ENCODE measurements at places on chromosomes 5 and 9. TPM values are rescaled to one million over a fixed set of nuclear protein-coding genes. Genes with fewer than 3 reads are reported as not detected.

Gene HAPLN1
- 1.6 TPM for total RNA-seq

Gene LRRC70
- total RNA-seq, result 0.68 TPM

Gene IFNA21
- not detected for total RNA-seq

Gene CCDC180
- total RNA-seq, result 0.73 TPM

Gene EIF4E1B
- total RNA-seq, result not detected

DNA sequence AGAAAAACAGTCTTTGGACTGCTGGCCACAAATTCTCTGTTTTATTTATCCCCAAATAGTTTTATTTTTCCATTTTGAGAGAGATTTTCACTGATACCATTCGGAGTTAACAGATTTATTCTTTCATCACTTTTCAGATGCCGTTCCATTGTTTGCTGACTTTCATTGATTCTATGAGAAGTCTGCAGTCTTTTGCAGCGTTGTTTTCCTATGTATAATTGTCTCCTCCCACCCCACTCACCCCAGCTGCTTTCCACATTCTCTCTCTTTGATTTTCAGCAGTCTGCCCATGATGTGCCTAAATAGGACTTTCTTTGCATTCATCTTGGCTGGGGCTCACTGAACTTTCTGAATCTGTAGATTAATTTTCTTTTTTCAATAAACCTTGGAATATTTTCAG, 107.6 kb downstream of the C9orf50 start:
- H3K36me3 ChIP-seq, result no peaks in the 10 kb centered on the region
- DNase-seq, result no peak
- no peak overlapping the region for H3K4me3 ChIP-seq
- no peaks in the 10 kb centered on the region for H3K4me1 ChIP-seq

DNA sequence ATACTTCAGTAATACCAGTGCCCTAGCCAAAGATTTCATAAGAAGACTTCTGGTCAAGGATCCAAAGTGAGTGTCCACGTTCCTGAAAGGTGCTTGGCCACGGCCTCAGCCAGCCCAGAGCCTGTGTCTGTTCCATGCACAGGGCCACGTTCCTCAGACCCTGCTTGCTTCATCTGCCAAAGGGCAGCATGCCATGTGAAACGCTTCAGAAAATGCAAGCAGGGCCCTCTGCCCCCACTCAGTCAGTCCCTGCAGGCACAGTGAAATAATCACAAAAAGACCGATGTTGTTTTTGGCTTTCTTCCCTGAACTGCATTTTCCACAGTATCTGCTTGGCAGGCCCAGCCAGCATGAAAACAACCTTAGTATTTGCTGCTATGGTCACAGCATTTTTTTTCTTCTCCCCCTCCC, 85.5 kb upstream of the CTSL start:
- H3K27me3 ChIP-seq, result no peaks in the 10 kb centered on the region
- peaks cover 42% of the 10 kb centered on the region for H3K4me1 ChIP-seq
- peaks cover 22% of the 10 kb centered on the region for H3K36me3 ChIP-seq
- no peak overlapping the region for H3K4me3 ChIP-seq
- DNase-seq, result peak; percentile 70

DNA sequence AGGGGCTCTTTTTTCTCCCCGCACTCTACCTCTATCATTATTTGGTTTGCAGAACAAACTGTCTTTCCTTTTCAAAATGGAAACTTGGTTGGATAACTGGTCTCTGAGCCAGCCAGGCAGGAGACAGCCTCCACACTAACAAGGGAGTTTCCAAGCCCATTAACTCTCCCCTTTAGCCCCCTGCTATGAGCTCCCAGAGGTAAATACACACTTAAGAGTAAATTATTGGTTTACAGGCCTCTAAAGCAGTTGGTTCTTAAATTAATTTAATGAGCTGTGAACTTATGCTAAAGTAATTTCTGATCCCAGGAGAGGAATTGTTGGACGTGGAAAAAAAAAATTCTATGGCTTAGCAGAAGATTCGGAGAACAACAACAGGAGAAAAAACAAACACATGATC, 30.3 kb downstream of the EPB41L4A start:
- no peaks in the 10 kb centered on the region for H3K27me3 ChIP-seq
- no peak overlapping the region for H3K27ac ChIP-seq
- H3K36me3 ChIP-seq, result no peaks in the 10 kb centered on the region
- DNase-seq, result no peak
- no peaks in the 10 kb centered on the region for H3K4me1 ChIP-seq

- H3K4me3 ChIP-seq, result no peak overlapping the region
- H3K36me3 ChIP-seq, result no peaks in the 10 kb centered on the region
- no peak for DNase-seq
- no peaks in the 10 kb centered on the region for H3K27me3 ChIP-seq
- peaks cover 7% of the 10 kb centered on the region for H3K4me1 ChIP-seq
- no peak overlapping the region for H3K27ac ChIP-seq
These were observed 23.4 kb downstream of the WWC1 start for GRCh38 chr5:168314735-168315411.

DNA sequence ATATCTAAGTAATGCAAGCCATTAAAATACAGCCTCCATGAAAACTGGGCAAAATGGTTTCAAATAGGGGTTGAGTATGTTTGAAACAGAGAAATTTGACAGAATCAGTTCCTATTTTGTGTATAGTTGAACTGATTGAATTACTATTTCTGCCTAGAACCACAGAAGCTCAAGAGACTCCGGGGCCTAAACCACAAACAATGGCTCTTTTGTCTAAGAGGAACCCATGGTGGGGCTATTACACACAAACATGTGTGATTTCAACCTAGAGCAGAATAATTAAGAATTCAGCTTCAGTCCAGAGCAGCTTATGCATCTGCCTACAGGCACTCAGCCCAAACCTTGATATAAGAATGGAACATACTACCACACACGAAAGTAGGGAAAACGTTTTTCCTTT, 171.2 kb upstream of the MPDZ start:
- H3K4me1 ChIP-seq, result peaks cover 12% of the 10 kb centered on the region
- no peaks in the 10 kb centered on the region for H3K36me3 ChIP-seq
- no peak overlapping the region for H3K4me3 ChIP-seq
- no peak overlapping the region for H3K27ac ChIP-seq
- H3K27me3 ChIP-seq, result no peaks in the 10 kb centered on the region

DNA sequence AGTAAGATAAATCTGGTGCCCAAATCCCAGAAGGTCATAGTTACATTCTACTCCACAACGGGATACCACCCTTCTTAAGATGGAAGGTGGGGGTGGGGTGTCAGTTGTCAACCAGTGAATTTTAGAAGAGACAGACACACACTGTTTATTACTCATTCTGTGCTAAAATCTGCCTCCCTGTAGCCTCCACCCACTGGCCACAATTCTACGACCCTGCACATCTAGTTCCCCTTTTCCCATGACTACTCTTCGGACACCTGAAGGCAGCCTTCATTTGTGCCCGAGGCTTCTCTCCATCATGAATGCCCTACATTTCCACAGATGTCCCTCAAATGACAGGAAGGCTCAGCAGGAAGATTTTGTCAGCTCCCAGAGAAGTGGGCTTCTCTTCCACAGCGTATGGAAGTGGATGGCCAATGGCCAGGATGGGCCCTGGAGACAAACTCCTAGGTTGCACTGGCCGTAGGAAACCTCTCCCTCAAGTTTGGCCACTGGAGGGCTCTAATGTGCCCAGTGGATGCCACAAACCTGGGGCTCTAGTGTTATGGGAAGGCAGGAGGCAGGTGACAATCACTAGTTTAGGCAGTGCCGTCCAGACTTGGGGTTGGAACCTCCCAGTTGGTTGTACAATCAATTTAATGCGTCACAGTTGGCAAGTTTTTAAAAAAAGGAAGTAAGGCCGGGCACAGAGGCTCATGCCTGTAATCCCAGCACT, 46.6 kb downstream of the PTPN3 start:
- H3K4me1 ChIP-seq, result peaks cover 11% of the 10 kb centered on the region
- no peak overlapping the region for H3K27ac ChIP-seq
- no peaks in the 10 kb centered on the region for H3K27me3 ChIP-seq
- no peaks in the 10 kb centered on the region for H3K36me3 ChIP-seq

- DNase-seq, result peak; percentile 58
- no peak overlapping the region for H3K27ac ChIP-seq
- H3K27me3 ChIP-seq, result no peaks in the 10 kb centered on the region
- H3K36me3 ChIP-seq, result no peaks in the 10 kb centered on the region
These were observed 55.4 kb downstream of the HINT1 start for GRCh38 chr5:131109540-131110255.

GRCh38 chr5:98130261-98131035, 643.0 kb upstream of the RGMB start:
- H3K27ac ChIP-seq, result no peak overlapping the region
- H3K36me3 ChIP-seq, result no peaks in the 10 kb centered on the region
- DNase-seq, result no peak
- H3K27me3 ChIP-seq, result no peaks in the 10 kb centered on the region

DNA sequence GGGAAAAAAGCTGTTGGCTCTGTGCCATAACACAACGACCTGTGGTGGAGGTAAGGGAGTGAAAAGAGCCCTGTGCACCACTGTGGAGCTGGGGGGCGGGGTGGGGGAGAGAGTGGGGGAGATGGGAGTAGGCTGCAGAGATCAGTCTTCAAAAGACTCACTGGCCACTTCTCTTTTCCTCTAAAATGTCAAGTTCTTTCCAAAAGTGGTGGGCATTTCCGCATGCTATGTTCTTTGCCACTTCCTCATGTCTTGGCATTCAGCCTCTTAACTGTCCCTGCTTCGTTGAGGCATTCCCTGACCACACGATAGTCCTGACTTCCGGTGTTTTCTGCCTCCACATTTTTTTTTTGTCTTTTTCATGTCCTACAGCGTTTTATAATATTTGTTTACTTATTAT, 2.4 kb upstream of the PPP2R2B start:
- no peak for DNase-seq
- H3K27me3 ChIP-seq, result no peaks in the 10 kb centered on the region

DNA sequence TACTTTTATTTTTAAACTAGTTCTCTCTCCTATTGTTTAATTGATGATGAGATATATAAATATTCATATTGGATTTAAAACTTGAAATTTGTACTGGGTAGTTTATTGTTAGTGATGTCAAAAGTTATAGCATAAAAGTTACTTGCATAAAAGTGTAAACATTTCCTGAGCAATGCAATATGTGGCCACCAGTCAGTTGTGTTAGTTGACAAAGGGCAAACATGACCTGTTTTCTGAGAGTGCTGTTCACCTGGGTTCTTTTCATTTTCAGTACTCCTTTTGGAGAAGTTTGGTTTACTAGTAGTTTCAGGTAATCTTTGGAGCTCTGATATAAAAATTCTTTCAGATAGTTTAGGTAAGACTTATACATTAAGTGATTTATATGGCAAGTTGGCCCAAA, 69.4 kb downstream of the COMMD10 start:
- DNase-seq, result no peak
- H3K36me3 ChIP-seq, result peaks cover 4% of the 10 kb centered on the region
- no peak overlapping the region for H3K4me3 ChIP-seq
- H3K4me1 ChIP-seq, result no peaks in the 10 kb centered on the region
- H3K27ac ChIP-seq, result no peak overlapping the region
- no peaks in the 10 kb centered on the region for H3K27me3 ChIP-seq

DNA sequence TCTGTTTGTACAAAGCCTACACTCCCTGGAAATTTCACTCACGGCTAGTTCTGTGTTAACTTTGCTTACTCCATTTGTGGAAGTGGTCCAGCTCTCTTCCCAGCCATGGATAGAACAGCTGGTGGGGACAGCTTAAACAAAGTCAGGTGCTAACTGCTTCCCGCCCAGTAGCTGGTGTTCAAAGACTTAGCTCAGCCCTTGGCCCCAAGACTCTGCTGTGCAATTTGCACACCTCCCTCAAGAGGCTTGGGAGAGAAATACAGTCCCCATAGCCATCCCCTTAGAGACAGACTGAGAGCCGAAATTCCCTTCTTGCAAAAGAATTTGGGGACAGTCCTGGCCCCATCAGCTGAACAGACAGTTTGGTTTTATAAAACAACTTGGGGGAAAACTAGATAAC, 73.8 kb upstream of the RAI14 start:
- peaks cover 20% of the 10 kb centered on the region for H3K4me1 ChIP-seq
- no peaks in the 10 kb centered on the region for H3K36me3 ChIP-seq
- H3K4me3 ChIP-seq, result no peak overlapping the region
